Posterior cingulate gyrus (tissue), 11 donors: ENCODE measurements at places on chromosomes 13 and 19.
A peak's percentile ranks its signal among the peaks of the same experiment; 100 is the strongest.

DNA sequence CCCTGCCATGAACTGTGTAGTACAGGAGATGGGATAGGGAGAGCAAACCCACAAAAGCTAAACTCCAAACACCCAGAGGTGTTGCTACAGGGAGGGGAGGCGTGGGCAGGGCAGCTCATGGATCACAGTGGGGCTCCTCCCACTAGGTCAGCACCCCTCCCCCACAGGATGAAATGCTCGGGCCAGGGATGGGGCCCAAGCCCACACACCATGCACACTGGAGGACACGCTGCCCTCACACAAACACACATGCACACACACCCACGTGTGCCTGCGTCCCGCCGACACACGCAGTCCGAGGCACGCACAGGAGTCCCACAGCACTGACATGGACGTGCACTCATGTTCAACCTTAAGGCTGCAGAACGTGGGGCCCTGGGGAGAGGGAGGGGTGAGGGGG is 6.0 kb upstream of the CCNP start:
- DNase-seq = no peak

DNA sequence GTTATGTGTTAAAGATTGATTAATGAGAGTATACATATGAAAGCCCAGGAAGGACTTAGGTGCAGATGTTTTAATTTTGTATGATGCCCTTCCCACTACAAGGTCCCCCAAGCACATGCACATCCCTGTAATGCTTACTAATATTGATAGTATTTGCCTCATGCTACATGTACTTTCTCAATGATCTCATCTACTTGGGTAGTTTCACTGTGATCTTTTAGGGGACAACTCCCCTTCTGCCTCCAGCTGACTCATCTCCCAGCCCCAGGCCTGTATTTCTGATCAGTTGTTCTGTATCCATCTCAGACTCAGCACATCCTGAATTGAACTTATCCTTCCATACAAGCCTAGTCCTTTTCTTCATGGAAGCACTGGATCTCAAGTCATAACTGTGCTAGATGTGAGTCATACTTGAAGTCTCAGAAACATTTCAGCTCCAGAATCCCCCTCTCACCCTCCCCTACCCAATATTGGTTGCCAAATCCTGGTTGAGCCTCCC is 49.4 kb upstream of the INTS6 start:
- DNase-seq = no peak

DNA sequence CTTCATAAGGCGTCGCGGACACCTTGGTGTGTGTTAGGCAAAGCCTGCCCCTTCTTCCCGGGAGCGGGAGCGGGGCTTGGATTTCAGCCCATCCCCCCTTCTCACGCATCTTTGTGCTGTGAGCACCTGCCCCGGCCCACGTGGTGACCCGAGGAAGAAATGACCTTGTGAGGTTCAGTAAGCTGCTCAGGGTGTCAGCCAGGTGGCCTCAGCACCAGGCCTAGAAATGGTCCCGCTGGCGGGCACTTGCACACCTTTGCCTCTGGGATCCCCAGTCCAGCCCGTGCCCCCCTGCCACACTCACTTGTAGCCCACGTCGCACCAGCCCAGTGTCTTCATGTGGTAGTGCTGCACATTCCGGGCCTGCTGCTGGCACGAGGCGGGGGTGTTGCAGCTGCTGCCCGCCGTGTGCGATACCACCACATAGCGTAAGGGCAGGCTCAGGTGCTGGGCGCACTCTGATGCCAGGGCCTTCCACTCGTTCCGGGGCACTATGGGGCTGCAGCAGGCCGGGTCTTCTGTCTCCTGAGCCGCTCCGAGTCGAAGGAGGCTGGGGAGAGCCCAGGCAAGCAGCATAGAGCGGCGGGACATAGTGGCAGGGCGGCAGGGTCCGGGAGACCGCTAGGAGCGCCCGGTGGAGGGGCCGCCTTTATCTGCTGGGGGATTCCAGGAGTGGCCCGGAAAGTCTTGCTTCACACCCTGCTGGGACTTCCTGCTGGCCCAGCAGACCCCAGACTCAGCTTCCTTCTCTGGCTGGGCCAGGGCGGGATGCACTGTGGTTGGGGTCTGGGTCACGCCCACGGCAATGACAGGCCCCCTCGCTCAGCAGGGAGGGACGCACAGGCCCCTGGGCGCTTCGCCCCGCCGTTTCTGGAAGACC is at the start of gene PGLYRP1:
Gene PGLYRP1, minus strand, starts transcription at position 623 of the 880 bp plus-strand sequence. Its CDS starts 32 bp downstream, at position 591.
- no peak for DNase-seq

- no peak for DNase-seq
Observed at GRCh38 chr19:15609261-15609660, 5.8 kb upstream of the CYP4F8 start.

DNA sequence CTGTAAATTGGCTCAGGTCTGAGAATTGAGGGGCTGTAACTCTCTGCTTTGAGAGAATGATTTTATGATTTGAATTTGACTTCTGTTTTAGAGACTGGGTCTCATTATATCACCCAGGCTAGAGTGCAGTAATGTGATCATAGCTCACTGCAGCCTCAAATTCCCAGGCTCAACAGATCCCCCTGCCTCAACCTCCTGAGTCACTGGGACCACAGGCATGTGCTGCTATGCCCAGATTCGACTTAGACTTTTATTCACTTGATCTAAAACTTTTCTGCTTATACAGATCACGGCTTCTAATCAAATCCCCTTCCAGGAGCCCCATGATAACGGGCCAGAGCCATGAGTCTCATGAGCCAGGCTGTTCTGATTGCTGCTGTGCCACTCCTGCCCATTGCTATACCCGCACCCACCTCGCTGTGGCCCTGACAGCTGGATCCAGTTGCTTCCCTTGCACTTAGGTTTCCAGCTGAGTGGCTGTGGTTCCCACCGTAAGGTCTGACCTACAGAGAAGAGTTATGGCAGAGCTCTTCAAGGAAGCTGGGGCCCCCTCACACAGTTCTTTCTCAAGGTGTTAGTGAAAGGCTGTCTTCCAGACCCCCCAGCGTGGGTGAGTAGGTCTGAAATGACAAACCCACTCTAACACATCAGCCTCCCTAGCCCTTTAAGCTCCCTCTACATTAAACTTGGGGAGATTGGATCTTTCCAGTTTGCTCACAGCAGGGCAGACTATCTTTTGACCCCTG is 251.2 kb upstream of the SGCG start:
- no peak for DNase-seq

DNA sequence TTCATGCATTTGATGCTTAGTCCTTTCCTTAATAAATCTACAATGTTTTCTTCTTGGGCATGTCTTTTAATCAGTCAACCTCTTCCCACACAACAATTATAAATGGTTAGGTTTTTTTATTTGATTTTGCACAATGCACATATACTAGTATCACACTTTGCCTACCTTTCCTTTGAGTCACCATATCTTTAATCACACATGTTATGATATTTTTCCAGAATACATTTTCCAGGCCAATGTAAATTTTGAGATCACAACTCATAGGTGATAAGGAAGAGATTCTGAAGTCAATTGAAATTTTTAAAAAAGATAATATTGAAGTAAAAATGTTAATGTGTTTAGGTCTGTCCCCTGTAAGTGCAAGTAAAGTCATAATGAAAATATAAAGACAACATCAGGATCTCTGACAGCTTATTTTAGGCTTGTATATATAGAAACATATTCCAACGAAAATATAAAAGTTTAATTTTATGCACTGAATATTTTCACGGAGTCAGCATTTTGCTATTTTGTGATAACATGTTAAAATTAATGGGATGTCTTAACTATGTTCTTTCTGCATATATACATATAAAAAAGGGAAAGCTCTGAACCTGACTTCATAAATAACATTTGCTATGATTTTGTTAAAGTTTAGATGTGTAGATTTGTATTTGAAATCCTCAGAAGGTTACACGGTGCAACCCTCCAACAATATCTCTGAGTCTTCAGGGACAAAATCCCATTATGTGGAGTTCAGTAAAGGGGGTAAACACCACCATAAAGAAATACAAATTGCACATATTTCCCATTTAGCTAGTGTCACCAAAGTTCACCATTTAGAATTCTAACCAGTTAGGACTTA is 351.9 kb downstream of the DACH1 start:
- no peak for DNase-seq

GRCh38 chr13:52128714-52129700 is at the start of gene NEK5:
NEK5 (minus strand) TSS chr13:52129073; CDS start chr13:52127482, 1,591 bp downstream.
- DNase-seq = peak; percentile 21

GRCh38 chr13:93776936-93777335 is 550.3 kb downstream of the GPC6 start:
- DNase-seq = no peak
